NCI-H2107 (cell line): ENCODE measurements at places on chromosomes 7 and 10.

- DNase-seq: no peak
Observed at GRCh38 chr7:105799006-105799405, 77.4 kb downstream of the ATXN7L1 start.

DNA sequence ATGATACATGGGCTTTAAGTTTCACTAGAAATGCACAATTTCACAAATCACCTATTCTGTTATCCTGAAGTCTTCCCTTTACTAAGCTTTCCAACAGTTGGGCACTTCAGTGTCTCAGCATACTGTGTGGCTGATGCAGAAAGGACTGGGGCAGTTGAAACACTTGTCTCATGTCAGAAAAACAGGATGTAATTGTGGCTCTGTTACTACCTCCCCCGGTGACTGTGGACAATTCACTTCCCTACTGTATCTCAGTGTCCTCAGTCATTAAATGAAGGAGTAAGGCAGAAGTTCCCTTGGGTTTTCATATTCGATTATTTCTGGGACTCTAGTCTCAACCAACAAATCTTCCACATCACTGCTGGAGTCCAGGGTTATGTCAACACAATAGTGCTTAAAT lies 17.9 kb downstream of the ANKRD22 start:
- DNase-seq: no peak

- no peak for DNase-seq
Observed at GRCh38 chr10:100858261-100858660, 54.5 kb upstream of the SLF2 start.

DNA sequence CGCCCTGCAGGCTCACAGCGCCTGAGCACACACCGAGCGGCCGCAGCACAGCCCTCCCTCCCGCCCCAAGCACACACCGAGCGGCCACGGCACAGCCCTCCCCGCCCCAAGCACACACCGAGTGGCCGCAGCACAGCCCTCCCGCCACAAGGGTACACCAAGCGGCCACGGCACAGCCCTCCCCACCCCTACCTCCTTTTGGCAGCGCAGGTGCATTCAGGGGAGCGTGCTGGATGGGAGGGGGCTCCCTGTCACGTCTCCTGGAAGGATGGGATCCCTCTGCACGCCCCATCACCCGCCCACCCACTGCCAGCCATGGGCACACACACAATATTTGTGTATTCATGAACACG lies 482.6 kb downstream of the DNAJB6 start:
- no peak for DNase-seq

- no peak for DNase-seq
Observed at GRCh38 chr10:24664991-24665390, 58.7 kb downstream of the ARHGAP21 start.

DNA sequence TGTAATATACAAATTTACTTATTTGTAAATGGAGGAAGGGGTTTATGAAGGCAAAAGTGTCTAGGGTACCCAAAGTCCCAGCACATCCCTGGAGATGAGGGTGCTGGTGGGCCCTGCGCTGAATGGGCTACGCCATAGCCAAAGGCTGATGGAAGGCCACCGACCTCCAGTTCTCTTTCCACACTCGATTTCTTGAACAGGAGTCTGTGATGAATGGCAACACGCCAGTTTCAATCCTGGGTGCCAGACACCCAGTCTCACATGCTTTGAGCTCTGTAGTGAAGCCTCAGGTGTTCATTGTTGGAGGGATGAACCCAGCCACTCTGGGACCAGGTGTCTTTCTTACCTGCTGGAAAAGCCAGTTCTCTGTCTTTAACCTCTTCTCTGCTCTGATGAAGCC lies 752 bp downstream of the LRMDA start:
- DNase-seq: no peak

DNA sequence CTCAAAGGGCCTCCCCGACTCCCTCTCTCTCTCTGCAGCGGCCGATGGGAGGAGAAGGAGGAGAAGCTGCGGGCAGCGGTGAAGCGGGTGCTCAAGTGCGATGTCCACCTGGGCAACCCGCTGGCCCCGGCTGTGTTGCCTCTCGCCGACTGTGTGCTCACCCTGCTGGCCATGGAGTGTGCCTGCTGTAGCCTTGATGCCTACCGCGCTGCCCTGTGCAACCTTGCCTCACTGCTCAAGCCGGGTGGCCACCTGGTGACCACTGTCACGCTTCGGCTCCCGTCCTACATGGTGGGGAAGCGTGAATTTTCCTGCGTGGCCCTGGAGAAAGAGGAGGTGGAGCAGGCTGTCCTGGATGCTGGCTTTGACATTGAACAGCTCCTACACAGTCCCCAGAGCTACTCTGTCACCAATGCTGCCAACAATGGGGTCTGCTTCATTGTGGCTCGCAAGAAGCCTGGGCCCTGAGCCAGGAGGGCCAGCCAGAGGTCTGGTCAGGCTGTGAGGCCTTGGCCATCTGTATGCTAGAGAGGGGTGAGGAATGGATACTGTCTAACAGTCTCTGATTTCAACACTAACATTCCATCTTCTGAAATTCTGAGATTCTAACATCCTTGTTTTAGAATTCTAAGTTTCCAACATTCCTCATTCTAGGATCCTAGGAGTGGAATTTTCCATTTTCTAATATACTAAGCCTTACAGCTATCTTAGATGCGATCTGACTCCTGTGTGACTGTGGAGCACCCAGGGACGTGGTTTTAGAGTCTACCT lies 3.6 kb downstream of the INMT start:
- DNase-seq: no peak

GRCh38 chr10:44983895-44984278 lies 5.3 kb upstream of the DEPP1 start:
- DNase-seq: no peak

- no peak for DNase-seq
Observed at GRCh38 chr7:90958647-90959046, 305.6 kb upstream of the FZD1 start.

DNA sequence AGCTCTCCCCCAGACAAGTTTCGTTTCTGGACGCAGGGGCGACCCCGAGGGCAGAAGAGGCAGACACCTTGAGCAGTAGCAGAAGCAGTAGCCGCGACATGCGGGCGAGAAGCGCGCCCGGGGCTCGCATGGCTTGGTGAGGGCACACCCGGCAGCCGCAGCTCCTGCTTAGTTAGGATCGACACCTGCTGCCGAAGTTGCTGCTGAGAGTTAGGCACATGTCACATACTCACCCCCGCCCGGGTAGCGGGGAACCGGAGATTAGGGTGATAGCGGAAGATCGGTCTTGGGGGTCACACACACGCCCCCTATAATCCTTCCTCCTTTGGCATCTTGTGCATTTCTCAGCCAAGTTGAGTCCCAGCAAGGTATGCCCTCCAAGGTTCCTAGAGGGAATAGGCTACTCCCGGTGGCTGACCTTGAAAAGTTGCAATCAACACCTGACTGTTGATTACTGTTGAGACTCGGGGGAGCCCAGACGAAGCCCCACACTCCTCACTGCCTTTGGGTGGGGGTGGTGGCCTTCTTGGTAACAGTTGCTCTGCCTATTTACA lies 668 bp downstream of the GPR37 start:
- DNase-seq: no peak

DNA sequence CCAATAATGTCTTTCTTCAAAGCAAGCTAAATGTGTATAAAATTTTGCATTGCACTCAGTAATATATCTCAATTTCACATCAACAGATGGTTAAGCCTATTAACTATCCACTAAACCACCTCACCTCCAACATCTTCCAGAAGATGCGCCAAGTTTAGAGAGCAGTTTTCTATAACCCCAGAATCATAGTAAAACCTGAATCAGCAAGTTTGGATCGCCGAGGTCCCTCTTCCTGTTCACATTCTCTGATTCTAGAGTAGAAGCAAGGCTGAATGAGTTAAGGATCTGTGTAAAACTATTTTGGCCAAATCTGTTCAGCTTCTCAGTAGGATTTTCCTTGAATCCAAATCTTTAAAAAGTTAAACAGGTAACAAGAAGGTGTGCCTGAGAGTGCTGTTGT lies 1.4 kb upstream of the FAM204A start:
- no peak for DNase-seq

DNA sequence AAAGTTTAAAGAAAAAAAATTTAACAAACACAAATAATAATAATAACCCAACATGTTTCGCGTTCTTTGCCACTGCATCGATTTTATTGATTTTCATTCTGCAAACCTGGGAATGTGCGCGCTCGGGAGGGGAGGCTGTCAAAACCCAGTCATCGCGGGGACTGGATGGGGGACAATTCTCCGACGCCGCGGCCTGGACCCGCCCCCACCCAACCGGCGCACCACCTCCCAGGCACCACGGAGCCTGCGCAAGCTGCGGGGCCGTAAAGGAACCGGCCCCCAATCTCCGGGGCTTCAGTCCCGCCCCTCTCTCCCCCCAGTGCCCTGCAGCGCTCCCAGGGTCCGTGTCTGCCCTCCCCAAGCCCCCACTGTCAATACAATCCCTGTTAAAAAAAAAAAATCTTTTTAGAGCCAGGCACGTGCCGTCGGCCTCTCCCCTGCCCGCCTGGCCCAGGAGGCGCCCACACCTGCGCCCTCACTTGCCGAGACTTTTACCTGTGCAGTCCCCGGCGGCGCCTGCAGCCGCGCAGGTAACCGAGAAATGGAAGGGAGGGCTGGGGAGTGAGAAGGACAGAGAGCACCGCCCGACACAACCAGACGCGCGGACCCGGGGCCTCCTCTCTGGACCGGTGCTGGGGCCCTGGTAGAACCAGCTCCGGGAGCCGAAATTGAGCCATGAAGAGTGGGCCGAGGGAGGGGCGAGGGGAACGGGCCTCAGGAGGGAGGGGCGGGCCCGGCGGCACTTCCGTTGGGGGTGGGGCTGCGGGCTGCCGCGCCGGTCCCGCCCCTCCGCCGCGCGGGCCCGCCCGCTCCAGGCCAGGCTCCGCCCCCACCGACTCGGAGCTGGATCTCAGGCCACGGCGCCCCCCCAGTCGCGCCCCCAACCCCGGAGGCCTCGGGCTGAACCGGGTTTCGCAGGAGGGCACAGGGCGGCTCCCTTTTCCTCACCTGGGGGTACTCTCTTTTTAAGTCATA lies 7.6 kb upstream of the ZNF503 start:
- DNase-seq: peak; percentile 11

- no peak for DNase-seq
Observed at GRCh38 chr10:22752272-22752889, 38.0 kb upstream of the PIP4K2A start.

DNA sequence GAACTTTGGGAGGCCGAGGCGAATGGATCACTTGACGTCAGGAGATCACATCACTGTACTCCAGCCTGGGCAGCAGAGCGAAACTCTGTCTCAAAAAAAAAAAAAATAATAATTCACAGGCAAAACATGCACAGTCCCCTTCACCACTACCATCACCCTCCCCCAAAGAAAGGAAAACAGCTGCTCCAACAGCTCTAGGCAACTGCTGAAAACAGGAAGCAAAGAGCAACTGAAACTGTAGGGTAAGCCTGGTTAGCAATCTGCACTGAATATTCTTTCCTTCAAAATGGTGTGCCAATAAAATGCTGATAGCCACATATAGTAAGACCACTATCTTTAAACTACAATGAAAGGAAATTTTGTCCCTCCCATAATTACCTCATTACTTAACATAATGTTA lies 11.8 kb downstream of the NT5C2 start:
- DNase-seq: no peak

GRCh38 chr7:1078985-1079384 lies 8.9 kb upstream of the GPER1 start:
- no peak for DNase-seq
